Activated CD4-positive, alpha-beta T cell treated with anti-CD3 and anti-CD28 coated beads, Interleukin-2, Interleukin-4, amounts not matched to agents 100 ng/mL and 50 ng/mL, durations not matched to agents 16 hours and 8 hours (primary cell): ENCODE measurements at places on chromosomes 1 and 21.

GRCh38 chr1:82538876-82539275, 738.1 kb downstream of the ADGRL2 start:
- DNase-seq, result no peak

GRCh38 chr1:36342426-36343185, 19.2 kb upstream of the EVA1B start:
- DNase-seq, result no peak

- no peak for DNase-seq
These were observed 988.1 kb upstream of the B3GALT2 start for GRCh38 chr1:194174528-194174927.

GRCh38 chr1:201022820-201023516, 546 bp downstream of the KIF21B start:
- peak; percentile 51 for DNase-seq

GRCh38 chr1:12697397-12697796, 18.5 kb upstream of the AADACL3 start:
- DNase-seq, result no peak

DNA sequence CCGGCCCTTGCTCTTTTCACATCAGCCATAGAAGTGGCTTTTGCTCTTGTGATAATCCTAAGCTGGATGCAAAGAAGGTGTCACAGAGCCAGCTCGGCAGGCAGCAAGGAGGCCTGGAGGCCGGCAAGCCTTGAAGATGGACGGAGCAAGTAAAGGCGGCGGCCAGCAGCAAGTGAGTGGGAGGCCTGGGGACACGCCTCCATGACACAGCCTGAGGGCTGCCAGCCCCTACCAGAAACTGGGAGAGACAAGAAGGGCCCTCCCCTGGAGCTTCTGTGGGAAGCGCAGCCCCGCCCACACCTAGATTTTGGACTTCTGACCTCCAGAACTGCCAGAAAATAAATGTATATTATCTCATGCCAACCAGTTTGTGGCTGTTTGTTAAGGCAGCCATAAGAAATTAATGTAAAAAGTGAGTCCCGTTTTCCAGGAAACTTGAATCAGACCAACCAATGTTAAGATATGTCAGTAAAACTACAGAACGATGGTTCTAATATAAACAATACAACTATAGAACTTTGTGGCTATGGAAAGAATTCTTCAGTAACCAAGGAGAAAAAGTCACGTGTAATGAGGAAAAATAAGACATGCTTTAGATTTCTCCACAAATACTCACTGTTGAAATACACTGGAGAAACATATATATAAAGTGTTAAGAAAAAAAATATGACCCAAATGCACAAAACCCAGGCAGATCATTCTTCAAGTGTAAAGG, 49.9 kb downstream of the BACE2 start:
- no peak for DNase-seq

- no peak for DNase-seq
These were observed 284.4 kb upstream of the PKN2 start for GRCh38 chr1:88399690-88400089.

DNA sequence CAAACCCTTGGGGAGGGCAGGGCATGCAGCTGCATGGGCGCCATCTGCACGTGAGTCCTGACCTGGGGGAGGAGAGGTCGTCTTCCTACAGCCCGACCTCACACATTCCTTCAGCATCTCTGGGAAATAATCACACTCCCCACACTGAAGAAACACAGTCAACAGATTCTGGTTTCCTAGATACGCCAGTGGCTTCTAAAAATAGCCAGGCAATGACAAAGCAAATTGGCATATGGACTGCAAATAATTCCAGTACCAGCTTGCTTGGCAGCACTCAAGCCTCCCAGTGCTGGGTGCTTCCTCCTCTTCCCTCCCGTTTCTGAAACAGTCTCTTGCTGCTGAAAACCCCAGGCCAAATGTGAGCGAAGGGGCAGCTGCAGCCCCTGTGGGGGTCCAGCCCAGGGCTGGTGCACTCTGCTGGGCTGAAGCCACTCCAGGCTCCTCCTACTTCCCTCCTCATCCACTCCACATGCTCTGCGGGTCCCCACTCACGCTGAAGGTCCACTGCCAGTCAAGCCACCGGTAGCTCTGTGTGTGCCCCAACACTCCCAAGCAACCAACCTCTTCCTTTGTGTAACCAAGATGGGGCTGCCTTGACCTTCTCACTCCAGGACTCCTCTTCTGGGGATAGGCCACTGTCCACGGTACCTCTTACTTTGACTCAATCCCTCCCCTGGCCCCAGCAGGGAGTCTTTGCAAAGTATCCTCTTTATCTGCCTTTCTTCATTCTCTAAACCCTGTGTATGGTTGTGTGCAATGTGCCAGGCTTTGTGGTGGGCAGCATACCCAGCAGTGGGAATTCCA, 69.0 kb downstream of the KCND3 start:
- no peak for DNase-seq

- no peak for DNase-seq
These were observed 32.9 kb downstream of the KIAA1614 start for GRCh38 chr1:180945551-180945950.

DNA sequence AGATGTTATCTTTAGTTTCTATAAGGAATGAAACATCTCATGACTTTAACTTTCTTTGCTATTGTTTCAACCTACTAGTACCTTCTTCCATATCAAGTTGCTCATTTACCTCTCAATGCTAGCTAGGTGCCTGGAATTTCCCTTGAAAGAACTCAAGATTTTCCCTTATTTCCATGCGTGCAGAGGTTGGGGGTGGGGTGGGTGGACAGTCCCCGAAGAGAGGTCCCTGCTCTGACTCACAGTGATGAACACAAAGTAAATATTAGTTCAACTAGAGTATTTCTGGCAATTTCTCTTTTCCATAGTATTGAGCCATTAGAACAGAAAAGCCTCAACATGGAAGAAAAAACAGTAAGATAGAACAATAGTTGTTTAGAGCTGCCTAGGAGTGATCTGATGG, 239.0 kb upstream of the ZP4 start:
- no peak for DNase-seq

DNA sequence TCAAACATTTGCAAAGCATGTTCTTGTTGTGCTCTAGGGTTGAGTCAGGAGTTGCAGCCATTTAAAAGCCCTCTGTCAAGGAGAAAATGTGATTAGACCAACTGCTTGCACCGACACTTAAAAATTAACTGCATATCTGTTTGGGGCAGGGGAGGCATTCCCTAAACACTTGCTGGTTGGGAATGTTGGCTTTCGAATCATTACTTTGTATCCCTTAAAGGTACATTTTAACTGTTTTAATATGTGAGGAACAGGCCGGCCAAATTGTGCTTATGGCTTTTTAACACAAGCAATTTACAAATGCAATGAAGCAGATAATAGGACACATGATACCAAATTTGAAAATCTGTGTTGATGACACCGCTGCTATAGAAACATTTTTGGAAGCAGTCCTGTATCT, 159.1 kb downstream of the LHX8 start:
- DNase-seq, result no peak

DNA sequence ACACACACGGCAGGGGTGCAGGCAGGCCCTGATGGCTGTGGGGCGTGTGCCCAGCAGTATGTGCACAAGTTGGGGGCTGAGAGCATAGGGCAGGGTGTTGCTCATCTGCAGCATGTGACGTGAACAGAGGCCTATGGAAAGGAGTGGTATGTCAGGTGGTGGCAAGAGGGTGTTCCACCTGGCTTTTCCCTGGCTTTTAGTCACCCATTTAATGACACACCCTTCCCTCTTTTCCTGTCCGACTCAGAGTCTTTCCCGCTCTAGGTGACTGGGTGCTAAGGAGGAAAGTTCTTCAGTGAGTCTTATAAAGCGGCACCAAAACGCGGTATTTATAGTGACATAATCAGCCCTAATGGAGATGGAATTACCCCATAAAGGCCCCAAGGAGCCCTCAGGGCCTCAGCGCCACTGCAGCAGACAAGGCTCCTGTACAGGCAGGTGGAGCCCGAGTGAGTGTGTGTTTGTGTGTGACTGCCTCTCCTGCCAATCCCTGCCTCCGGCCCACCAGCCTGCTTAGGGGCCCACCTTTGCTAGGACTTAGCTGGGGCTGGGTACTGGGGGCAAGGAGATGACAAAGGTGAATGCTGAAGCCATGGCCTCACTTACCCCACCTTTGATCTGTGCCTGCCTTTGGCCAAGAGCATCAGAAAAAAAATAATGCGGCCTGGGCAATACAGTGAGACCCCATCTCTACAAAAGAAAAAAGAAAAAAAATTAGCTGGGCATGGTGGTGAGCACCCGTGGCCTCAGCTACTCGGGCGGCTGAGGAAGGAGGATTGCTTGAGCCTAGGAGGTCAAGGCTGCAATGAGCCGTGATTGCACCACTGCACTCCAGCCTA, 3.3 kb upstream of the EPHA2 start:
- DNase-seq, result no peak

DNA sequence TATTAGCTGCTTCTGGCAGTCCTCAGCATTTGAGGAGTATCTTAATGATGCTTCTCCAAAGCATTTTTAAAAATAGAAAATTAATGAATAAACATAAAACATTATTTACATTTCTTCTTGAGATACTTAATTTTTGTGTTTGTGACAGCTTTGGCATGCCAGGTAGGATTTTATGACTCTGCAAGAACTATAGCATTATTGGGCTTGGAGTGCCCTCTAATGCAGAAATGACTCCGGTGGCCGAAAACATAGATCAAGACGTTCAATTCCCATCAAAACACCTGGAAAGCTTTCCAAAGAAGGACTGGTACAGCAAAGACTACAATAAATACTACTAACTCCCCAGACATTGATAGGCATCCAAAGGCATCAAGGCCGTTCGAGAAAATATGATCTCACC, 366.4 kb upstream of the CXADR start:
- no peak for DNase-seq

- no peak for DNase-seq
These were observed 29.9 kb upstream of the SAMD13 start for GRCh38 chr1:84271441-84272151.

DNA sequence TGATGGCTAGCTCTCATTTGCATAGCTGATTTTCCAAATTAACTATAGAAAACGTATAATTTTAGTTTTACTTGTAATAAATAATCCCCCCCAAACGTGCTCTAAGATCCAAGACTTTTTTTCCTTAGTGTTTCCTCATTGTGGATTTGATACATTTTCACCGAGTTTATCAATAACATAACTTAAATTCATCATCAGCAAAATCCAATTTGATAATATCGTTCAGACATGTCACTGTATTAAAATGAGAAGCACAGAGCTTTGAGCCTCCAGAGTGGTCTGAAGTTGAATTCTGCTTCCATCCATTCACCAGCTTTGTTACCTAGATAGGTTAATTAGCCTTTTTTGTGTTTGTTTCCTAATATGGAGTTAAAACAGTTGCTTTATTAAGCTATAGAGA, 51.7 kb downstream of the IVNS1ABP start:
- no peak for DNase-seq

- DNase-seq, result no peak
These were observed 6.5 kb upstream of the OLIG1 start for GRCh38 chr21:33063375-33063883.

DNA sequence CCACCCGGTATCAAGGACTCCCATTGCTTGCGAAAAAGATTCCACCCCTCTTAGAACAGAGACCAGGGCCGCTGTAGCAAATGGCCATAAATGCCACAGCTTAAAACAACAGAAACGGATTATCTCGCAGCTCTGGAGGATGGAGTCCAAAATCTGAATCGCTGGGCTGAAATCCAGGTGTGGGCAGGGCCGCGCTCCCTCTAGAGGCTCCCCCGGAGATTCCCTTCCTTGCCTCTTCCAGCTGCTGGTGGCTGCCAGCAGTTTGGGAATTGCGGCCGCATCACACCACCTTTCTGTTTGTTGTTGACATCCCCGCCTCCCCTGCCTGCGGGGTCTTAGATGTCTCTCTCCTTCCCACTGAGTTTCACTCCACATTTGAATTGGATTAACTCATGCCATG, 15.6 kb downstream of the PDE9A start:
- no peak for DNase-seq

- peak; percentile 64 for DNase-seq
These were observed 610 bp downstream of the RBM8A start for GRCh38 chr1:145926686-145927062.

DNA sequence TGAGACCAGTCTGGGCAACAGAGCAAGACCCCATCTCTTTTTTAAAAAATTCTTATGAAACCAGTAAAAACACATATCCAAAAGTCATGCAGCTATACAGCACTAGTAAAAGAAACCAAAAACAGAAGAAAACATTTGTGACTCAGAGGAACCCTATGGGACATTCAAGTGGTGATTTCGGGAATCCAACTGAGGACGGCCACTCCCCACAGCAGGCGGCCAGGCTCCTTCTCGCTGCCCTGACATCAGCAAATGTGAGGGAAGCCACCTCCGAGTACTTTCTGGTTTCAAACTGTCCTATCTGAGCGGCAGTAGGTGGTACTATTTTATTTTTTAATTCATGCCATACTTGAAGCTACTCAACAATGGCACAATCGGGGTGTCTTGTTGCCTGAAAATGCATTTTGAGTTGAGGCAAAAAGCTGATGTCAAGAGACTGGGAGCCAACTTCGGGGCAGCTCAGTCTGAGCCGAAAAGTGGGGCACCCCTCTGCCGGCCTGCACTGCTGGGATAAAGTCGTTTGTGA, 3.3 kb downstream of the SUMO3 start:
- no peak for DNase-seq

GRCh38 chr1:18849261-18849711, 10.2 kb downstream of the TAS1R2 start:
- DNase-seq, result no peak

DNA sequence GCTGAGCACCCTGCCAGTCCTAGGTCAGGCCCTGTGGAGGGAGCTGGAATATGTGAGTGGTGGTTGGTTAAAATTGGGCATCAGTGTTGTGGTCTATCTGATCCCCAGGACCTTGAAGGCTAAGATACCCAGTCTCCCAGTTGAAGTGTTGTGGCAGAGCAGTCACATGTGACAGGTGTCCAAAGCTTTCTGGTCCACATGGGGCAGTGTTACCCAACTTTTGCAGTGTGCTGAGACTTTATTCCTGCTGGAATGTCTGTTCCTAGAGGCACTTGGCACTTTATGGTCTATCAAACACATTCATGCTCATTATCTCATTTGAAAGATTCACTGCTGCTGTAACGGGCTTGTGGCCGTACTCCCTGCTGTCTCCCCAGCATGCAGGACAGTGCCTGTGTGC, 21.0 kb upstream of the LORICRIN start:
- no peak for DNase-seq

DNA sequence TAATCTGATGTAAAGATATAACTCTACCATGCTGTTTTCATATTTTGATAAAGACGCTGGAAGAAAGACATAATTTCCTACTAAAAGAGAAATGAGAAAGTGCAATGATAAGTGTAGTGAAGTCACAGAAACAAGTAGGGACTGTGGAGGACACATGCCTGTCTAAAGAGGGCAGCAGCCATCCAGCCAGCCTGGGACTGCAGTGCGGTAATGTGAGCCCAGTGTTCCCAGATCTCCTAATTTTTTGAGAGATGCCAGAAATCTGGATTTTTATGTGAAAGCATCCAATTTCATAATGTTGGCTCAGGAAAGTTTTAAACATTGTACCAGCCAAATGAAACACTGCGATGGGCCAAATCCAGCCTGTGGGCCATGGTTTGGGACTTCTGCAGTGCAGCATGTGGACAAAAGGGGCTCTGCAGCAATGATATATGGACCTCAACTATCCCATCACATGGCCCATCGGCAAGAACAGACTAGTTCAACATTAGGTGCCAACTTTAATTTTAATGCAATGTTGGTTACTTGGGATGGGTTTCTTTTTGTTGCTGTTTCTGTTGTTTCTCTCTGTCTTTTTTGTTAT, 329.5 kb downstream of the LTN1 start:
- DNase-seq, result no peak

GRCh38 chr1:2135441-2135841, 59.1 kb downstream of the FAAP20 start:
- no peak for DNase-seq

GRCh38 chr1:98988904-98989555, 15.6 kb downstream of the PLPPR5 start:
- no peak for DNase-seq

- no peak for DNase-seq
These were observed 342.4 kb downstream of the VAV3 start for GRCh38 chr1:107622535-107622934.
